Activated T-cell treated with anti-CD3 and anti-CD28 coated beads for 48 hours (primary cell): ENCODE measurements at places on chromosomes 5 and 9.

DNA sequence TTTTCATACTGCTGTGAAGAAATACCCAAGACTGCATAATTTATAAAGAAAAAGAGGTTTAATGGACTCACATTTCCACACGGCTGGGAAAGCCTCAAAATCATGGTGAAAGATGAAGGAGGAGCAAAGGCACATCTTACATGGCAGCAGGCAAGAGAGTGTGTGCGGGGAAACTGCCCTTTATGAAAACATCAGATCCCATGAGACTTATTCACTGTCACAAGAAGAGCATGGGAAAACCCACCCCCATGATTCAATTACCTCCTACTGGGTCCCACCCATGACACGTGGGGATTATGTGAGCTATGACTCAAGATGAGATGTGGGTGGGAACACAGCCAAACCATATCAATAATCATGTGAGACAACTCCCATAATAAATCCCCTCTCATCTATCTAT lies 8.7 kb downstream of the TTC39B start:
- no peak for DNase-seq

DNA sequence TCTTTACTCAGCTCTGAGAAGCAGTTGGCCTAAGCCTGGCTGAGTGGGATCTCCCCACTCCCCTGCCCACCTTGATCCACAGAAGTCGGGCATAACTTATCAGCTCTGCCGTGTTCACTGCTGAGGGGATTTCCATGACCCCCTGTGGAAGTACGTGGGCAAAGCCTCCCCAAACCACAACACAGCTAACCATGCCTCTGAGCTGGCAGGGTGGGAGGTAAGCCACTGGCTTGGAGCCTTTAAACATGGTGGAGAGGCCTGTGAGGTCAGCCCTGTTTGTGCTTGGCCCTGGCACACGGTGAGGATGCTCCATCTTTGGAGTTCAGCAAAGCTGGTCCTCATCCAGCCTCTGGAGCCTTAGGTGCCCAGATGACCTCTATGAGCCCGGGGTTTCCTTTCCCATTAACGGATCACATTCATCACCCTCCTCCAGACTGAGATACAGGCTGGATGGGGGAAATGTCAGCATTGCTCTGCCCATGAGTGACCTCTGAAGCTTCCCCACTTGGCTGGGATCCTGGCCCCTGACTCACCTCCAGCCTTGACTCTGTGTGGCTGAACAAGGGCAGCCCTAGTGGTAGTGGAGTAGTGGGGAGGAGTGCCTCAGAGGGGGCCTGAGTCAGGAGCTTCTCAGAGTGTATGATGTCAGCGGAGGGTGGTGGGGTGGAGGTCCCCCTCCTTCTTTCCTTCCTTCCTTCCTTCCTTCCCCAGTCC lies 6.2 kb downstream of the PDLIM4 start:
- DNase-seq = peak; percentile 43

DNA sequence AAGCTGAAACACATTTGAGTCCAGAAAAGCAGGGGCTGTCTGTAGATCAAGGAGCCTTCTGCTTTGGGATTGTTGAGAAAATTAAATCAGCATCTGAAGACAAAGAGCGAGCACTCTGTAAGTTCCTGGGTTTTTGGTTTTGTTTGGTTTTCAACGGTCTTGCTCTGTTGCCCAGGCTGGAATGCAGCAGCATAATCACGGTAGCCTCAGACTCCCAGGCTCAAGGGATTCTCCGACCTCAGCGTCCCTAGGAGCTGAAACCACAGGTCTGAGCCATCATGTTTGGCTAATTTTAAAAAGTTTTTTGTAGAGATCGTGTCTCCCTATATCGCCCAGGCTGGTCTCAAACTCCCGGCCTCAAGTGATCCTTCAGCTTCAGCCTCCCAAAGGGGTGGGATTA lies 266.5 kb upstream of the ADAMTS16 start:
- no peak for DNase-seq

DNA sequence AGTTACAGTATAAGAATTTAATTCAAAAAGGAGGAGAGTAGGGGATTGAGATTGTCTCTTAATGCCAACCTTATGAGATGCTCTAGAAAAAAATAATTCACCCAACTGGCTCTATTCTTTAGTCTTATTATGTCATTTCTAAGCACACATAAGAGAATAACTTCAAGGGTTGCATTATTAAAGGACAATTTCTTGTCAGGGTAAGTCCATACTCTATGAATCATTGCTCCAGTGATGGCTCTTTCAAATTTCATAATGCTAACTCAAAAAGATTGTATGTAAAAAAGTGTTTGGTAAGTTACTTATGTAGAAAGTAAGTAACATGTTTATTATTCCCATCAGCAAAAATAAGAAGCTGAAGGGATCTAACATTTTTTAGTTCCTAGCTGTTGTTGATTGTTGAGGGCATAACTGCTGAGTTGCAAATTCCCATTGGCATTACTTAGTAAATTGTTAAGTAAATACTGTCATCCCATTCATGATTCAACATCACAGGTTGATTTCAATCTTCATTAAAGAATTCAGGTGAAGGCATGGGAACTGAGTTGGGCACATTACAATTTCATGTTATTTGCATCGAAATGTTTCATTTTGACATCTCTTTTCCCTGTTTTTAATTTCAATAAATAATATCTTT lies 28.6 kb downstream of the ALDH1A1 start:
- no peak for DNase-seq

GRCh38 chr5:78102500-78102899 lies 192.0 kb downstream of the AP3B1 start:
- DNase-seq = no peak

GRCh38 chr5:115934388-115934974 lies 27.8 kb upstream of the LVRN start:
- no peak for DNase-seq

- no peak for DNase-seq
Observed at GRCh38 chr9:98502976-98503325, 205.8 kb downstream of the GABBR2 start.

DNA sequence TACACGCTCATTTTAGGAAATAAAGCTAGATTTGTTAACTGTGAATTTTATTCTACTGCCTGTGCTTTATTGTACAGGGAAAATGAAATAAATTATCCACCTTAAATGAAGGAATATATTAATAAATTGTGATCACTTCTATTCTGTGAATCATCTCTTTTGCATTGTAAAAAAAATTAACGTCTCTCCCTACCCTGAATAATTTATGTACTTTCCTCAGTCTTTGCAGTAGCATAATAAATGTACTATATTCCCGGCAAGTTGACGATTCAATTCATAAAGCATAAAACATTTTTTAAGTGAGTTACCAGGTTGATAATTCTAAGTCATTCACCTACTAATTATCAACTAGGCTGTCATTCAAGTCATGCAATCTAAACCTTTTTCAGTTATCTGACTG lies 1425.3 kb upstream of the CDH9 start:
- DNase-seq = no peak

DNA sequence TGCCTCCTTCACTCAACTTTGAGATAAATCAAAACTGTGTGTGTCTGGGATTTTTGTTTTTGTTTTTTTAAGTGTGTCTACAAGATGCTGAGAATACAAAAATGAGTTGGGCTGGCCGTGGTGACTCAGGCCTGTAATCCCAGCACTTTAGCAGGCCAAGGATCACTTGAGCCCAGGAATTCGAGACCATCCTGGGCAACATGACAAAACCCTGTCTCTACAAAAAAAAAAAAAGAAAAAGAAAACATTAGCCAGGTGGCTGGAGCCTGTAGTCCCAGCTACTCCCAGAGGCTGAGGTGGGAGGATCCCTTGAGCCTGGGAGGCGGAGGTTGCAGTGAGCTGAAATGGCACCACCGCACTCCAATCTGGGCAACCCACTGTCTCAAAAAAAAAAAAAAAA lies 21.0 kb downstream of the HNRNPK start:
- DNase-seq = no peak

- no peak for DNase-seq
Observed at GRCh38 chr9:103819936-103820335, 274.2 kb upstream of the SMC2 start.

- DNase-seq = no peak
Observed at GRCh38 chr9:103364753-103365152, 369.6 kb downstream of the CYLC2 start.

GRCh38 chr5:14296533-14297331 lies 153.6 kb downstream of the TRIO start:
- no peak for DNase-seq

DNA sequence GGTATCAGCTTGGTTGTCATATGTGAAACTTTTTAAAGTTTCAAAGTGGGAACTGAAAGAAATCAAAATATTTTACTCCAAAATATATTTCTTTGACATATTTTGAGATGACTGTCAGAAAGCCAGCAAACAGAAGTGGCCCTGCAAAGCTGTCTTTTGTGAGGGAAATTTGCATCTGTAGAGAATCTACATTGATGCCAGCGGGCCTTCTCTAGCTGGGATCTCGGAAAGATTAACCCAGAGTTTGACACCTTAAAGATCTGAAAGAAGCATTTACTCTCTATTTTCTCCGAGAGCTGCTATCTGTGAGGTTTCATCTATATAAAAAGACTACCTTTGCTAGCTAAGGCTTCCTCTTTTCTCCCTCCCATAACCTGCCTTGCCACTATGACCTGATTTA lies 303.6 kb downstream of the FBXL17 start:
- DNase-seq = no peak

DNA sequence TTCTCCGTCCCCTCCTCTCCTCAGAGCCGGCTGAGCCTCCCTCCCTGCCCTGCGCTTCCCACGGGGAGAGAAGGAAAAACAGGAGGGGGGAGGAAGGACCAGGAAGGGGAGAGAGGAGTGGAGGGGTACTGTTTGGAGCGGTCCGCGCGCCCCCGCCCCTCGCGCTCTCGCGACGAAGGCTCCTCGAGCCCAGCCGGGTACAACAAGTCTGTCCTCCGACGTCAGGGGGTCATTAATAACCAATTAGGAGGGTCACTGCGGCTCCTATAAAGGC lies 480 bp upstream of the PRDM12 start:
- DNase-seq = no peak

DNA sequence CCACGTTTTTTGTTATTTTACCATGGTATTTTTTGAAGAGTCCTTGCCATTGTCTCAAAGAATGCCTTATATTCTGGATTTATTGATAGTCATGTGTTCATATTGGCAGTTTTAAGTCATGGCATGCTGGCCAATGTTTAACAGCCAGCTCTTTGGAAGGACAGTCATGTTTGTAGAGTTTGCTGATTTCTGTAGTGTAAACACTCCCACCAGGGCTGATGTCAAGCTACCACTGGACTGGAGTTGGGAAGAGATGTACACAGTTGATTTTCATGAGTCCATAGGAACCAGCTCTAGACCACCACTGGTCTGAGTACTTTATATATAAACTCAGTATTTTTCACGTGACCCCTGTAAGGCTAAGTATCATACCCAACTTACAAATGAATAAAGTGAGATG lies 125.2 kb upstream of the DHFR start:
- no peak for DNase-seq

- no peak for DNase-seq
Observed at GRCh38 chr9:87844506-87844905, 38.2 kb upstream of the SPATA31E1 start.

GRCh38 chr5:12526113-12526512 lies 621.9 kb upstream of the CTNND2 start:
- no peak for DNase-seq

DNA sequence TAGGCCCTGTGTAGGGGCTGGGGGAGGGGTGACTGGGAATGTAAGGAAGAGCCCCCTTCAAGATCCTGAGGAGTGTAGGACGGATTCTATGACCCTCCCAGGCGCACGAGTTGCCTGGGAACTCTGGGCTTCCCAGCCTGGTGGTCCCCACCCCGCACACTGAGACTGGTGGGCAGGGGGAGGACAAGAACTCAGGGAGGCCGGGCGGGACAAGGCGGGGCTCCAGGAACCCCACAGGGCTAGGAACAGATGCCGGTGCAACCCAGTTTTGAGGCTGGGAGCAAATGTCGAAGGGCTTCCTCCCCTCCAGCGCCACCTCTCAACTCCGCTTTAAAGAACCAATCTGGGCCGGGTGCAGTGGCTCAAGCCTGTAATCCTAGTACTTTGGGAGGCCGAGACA lies 1.3 kb upstream of the VDAC1 start:
- no peak for DNase-seq

GRCh38 chr9:83473488-83473971 lies 64.7 kb downstream of the FRMD3 start:
- DNase-seq = no peak

DNA sequence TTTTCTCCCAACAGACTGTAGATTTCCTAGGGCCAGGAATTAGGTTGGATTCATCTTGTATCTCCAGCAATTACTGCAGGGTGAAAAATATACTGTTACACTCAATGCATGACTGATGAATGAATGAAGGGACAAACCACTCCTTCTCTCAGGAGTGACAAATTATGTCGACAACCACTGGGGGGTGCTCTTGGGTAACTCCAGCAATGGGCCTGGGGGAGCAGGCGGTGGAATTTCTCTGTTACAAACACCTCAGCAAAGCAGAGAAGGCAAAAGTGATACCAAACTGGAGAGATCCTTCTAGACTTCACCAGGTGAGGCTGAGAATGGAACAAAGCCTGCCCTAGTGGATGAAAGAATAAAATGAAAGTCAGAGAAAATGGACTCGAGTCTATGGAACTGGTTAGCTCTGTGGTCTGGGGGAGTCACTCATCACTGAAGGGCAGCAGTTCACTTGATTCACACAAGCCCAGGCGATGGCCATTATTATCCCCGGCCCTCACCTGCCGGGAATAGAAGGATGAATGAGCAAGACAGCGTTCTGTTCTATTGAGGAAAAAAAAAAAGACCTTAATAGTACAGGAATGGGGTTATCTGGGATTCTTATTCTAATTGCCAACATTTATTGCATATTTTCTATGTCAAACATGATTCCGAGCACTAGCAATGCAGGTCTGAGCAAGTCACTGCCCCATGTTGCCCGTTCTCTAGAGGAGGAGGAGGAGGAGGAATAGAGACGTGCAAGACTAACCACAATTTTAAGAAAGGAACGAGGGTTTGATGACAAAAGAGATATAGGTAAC lies 341.1 kb downstream of the ASTN2 start:
- no peak for DNase-seq

- no peak for DNase-seq
Observed at GRCh38 chr5:132877938-132878337, 4.5 kb downstream of the LEAP2 start.

DNA sequence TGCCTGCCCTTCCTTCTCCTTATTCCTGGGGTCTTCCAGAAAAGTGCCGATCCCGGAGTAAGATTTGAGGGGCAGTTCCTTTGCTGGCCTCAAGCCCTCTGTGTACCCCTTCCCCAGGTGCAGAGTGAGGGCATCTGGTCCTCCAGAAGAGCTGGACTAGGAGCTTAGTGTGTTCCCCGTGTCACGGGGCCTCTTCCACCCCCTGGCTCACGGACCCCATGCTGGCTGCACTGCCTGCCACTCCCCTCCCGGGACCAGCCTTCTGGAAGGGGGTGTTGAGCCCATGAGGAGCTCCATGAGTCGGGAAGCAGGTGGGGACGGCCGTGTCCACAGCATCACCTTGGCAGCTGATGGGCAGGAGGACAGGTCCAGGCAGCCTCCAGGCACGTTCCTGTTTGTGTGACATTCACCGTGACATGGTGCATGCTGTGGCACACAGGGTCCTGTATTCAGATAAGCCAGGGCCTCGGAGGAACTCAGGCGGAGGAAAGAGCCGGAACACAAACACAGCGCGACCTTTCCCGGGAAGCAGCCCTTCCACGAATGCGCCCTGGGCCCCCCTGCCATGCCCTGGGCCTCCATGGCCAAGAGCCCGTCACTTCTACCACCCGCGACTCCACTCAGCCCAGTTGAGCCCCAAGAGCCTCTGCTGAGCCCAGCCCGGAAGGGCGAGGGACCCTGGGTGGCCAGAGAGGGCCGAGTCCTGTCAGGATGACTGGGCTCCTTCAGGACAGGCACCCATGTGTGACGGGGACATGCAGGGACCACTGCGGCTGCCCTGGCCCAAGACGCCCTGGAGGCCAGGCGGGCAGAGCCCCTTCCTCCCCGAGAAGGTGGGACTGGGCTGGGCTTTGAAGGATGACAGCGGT lies 5.9 kb upstream of the LCN1 start:
- no peak for DNase-seq

- no peak for DNase-seq
Observed at GRCh38 chr5:37355161-37355560, 15.7 kb downstream of the NUP155 start.
